Stimulated activated CD8-positive, alpha-beta memory T cell treated with anti-CD3 and anti-CD28 coated beads, Interleukin-2, amount 100 ng/mL, for 48 hours (primary cell): ENCODE measurements at places on chromosomes 3 and 15.
A peak's percentile ranks its signal among the peaks of the same experiment; 100 is the strongest.

DNA sequence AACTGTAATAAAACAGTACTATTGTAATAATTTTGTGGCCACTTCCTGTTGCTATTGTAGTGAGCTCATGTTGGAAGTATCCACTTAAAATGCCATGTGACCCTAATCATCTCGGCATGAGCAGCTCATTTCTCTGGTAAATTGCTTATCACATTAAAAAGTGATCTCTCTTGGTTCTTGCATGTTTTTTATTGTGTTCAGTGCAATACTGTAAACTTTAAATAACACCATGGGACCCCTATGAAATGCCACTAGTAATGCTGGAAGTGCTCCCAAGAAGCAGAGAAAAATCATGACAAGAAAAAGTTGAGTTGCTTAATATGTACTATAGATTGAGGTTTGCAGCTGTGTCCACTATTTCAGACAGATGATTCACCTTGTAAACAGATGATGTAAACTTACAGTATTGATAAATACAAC lies 45.6 kb downstream of the NMD3 start:
- no peak for DNase-seq

- no peak for DNase-seq
Measured at GRCh38 chr3:42070524-42070923, 20.6 kb upstream of the TRAK1 start.

DNA sequence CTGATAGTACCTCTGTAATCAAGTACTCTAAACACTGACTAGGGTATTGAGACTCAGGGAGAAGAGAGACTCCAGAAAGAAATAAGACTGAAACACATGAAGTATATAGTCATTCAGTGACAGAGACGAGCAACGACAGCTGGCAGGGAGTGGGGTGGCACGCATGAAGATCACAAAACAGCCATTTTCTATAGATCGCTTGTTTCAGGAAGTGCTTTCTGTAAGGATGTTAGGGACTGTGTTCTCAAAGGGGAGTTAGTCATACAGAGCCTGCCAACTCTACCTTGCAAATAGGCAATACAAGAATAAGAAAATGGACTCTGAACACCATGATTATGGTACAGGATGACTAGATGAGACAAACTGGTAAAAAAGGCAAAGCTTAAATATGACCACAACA lies 139.5 kb downstream of the TBL1XR1 start:
- peak; percentile 10 for DNase-seq

DNA sequence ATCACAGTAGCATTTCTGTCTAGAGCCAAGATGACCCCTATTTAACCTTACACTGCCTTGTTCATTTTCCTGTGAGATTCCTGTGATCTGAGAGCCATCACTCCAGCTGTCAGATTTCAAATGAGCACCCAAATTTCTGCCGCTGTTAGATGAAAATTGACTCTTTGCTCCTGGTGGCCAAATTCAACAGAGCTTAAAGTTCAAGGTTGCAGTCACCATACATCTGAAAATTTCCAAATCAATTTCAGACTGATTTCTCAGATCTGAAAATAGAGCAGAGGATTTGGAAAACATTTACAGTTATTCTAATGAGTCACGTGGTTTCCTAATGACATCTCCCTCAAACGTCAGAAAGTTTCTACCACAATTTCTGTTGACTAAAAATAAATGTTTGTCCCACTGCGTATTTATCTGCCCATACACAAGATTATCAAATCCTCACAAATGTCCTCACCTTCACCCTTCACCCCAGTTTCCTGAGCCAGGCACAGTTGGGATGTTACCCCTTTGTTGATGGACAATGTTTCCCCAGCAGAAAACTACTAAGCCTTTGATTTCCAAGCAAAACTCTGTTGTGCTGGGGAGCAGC lies 16.4 kb downstream of the HDC start:
- DNase-seq: no peak

DNA sequence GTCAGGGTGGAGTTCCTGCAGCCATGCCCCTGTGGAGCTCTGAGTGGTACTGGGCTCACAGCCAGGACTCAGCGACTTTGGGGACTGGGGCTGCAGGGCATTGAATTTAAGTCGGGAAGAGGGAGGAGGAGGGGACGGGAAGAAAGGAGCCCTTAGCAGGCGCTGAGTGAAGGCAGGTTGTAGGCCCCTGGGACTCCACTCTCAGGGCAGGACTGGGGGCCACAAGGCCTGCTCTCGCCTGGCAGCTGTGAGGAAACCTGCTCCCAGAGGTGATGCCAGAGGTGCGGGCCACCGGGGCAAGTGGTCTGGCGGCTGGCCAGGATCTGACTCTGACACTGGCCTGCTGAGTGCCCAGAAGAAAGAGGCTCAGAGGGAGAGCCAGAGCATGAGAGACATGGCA lies 73.5 kb downstream of the EPHB3 start:
- no peak for DNase-seq

DNA sequence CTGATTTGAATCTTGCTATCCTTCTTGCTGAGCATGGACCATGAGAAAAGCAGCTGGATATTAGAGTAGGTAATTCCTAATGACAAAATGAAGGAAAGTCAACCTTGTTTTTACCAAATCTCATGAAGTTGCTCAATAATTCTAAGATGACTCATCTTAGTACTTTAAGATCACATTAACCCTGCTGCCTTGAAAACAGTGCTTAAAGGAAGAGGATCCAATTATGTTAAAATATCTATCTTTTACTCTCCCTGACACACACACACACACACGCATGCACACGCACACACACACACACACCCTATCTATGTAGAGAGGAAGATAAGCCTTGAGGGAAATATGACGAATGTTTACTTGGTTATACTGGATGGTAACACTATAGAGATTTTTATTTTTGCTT lies 16.0 kb upstream of the MYO1E start:
- DNase-seq: no peak

- DNase-seq: no peak
Measured at GRCh38 chr3:33681667-33682066, 36.4 kb downstream of the CLASP2 start.

DNA sequence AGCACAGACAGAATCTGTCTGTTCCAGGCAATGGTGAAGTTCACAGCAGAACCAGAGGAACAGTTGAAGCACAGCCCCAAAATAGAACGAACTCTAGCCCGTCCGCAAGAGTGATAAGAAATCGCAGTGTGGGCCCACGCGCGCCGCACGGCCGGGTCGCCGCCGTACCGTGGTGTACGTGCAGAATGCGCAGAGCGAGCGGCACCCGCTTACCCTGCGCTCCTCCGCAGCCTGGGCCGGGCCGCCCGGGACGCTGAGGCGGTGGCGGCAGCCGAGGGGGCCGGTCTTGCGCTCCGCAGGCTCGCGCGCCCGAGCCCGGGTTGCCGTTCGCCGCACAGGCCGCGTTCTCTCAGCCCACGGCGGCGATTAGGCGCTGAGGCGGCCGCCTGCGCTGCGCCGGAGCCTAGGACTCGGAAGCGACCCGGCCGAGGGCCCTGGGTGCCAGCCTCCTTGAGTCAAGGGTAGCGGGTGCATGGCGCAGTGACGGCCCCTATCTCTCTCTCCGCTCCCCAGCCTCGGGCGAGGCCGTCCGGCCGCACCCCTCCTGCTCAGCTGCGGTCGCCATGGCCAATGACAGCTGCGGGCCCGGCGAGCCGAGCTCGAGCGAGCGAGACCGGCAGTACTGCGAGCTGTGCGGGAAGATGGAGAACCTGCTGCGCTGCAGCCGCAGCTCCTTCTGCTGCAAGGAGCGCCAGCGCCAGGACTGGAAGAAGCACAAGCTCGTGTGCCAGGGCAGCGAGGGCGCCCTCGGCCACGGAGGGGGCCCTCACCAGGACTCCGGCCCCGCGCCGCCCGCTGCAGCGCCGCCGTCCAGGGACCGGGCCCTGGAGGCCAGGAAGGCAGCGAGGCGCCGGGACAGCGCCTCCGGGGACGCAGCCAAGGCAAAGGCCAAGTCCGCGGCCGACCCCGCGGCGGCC lies 20.5 kb downstream of the WDR73 start:
- peak; percentile 53 for DNase-seq

GRCh38 chr15:73584699-73585420 lies 48.3 kb downstream of the NPTN start:
- DNase-seq: no peak

GRCh38 chr3:116833202-116833601 lies 123.6 kb downstream of the TUSC7 start:
- no peak for DNase-seq

- no peak for DNase-seq
Measured at GRCh38 chr3:145145461-145145860, 1015.5 kb downstream of the PLOD2 start.

GRCh38 chr15:68583321-68583720 lies 4.5 kb downstream of the CORO2B start:
- DNase-seq: no peak

DNA sequence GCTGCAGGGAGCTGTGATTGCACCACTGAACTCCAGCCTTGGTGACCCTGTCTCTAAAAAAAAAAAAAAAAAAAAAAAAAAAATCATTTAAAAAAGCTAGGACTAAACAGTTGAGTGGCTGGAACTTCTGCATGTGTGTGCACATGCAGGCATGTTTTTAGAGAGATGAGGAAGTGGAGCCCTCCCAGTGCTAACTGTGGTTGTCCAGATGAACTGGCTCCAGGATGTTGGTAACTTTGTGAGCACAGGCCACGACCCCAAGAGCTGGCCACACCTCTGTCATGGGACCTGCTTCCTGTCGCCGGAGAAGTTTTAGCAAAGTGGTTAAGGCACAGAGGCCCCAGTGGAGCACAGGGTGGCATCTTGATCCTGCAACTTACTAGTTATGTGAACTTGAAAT lies 27.0 kb downstream of the CHCHD6 start:
- no peak for DNase-seq

GRCh38 chr3:140922634-140923033 lies 19.0 kb upstream of the SLC25A36 start:
- DNase-seq: no peak

GRCh38 chr3:193560870-193561269 lies 6.2 kb upstream of the ATP13A4 start:
- DNase-seq: no peak

DNA sequence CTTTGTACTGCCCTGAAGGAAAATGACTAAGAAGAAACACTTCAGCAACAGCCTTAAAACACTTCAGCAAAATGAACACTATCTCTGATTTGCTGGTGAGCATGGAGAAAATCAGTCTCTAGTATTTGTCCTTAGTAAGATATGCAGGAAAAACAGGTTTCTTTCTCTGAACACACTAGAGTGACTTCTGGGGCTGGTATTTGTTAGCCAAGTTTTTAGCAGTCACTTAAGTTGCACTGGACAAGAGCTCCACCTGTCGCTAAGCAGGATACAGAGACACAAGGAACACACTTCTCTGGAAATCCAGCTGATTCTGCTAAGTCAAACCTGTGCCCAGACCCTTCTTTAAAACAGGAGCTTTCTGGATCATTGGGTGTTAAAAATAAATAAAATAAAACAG lies 65.3 kb downstream of the CHAC1 start:
- DNase-seq: no peak

DNA sequence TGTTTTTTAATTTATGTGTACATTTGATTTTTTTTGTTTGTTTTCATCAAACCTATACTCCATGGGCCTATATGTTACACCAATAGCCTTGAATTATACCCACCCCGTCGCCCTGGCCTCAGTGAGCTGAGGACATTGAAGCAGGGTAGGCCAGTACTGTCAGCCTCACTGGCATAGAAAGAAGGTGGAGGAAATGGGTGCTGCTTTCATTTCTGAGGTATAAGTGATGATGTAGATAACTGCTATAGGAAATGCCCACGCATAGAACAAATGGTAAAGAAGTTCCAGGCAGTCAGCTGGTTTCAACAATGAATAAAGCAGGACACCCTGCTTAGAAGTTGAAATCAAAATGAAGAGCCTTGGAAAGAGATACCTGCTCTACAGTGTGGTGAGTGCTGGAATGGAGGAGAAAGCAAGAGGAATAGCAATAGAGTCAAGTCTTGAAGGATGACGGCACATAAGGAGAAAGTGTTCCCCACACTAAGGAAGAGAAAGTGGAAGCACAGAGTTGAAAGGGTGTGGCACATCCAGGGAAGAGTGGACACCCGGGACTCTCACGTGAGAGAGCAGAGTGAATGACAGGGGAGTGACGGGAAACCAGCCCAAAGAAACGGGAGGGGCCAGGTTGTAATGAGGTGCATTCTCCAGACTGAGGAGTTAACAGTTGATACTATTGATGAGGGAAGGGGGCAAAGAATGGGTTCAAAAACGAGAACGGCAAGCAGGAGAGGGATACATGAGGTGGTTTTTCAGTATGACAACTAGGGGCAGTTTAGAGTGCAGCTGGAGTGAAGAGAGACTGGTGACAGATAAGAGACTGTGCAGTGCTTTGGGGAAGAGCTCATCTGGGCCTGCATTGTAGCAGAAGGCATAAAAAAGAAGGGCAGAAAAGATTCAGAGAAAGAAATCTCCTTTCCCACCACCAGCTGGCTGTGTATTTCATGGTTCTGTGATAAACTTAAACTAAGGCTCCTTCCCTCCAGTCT lies 70.5 kb downstream of the KLHL25 start:
- DNase-seq: no peak

GRCh38 chr3:189982321-189982945 lies 138.3 kb downstream of the P3H2 start:
- no peak for DNase-seq

DNA sequence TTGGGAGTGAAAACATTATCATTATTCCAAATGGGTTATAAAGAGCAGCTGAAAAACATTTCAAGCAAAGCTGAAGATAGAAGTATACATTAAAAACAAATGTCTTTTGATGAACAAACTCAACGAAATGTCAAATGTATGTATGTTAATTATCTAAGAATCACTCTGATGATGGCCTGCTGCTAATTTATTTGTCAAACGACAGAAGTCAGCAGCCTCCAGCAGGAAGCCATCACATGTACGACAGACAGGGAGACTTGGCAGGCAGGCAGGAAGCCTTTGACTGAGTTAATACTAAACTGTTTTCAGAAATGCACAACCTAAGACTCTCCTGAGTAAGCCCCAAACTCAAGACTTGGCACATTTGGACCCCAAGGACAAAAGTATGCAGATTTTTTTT lies 491.1 kb downstream of the ZNF385D start:
- no peak for DNase-seq

- no peak for DNase-seq
Measured at GRCh38 chr3:57006179-57006657, 54.2 kb upstream of the SPATA12 start.

DNA sequence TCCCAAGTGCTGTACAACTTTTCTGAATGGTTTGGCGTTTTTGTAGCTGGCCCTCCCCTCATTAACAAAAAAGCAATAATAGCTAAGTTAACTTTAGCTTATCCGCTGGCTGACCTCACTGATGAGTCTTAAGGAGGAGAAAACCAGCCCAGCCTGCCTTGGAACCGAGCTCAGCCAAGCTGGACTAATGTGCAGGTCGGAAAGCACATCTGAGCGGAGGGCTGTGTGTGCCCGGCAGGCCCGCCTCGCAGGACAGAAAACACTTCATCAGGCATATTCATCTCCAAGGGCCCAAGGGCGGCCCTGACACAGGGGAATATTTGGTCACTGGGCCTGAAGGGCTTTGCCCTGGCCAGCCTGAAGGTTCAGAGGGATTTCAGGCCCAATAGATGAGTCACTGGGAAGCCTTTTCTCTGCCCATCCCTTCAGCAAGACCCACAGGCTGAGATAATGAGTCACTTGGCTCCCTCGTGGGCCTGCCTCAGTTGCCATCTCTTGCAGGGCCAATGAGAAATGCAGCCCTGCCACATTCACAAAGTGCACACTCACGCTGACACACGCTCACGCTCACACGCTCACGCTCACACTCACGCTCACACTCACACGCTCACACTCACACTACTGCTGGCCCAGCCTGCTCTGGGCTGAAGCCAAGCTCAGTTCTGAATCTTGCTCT lies 75.1 kb downstream of the SLC12A8 start:
- DNase-seq: no peak

GRCh38 chr15:48720646-48721045 lies 75.1 kb upstream of the FBN1 start:
- no peak for DNase-seq

GRCh38 chr15:99487337-99487730 lies 78.5 kb upstream of the MEF2A start:
- DNase-seq: no peak

GRCh38 chr15:64246364-64247189 lies 83.8 kb upstream of the PPIB start:
- peak; percentile 23 for DNase-seq
